ENCODE measurements at places on chromosomes 2 and 18. TPM values are rescaled to one million over a fixed set of nuclear protein-coding genes. Genes with fewer than 3 reads are reported as not detected.

GRCh38 chr2:44620189-44620990, 258.6 kb downstream of the CAMKMT start:
- no peak for DNase-seq

- peak; percentile 50 for DNase-seq
Observed at GRCh38 chr2:240797500-240797895, 22.5 kb downstream of the KIF1A start.

- no peak for DNase-seq
Observed at GRCh38 chr18:35089891-35090550, 48.8 kb downstream of the MAPRE2 start.

DNA sequence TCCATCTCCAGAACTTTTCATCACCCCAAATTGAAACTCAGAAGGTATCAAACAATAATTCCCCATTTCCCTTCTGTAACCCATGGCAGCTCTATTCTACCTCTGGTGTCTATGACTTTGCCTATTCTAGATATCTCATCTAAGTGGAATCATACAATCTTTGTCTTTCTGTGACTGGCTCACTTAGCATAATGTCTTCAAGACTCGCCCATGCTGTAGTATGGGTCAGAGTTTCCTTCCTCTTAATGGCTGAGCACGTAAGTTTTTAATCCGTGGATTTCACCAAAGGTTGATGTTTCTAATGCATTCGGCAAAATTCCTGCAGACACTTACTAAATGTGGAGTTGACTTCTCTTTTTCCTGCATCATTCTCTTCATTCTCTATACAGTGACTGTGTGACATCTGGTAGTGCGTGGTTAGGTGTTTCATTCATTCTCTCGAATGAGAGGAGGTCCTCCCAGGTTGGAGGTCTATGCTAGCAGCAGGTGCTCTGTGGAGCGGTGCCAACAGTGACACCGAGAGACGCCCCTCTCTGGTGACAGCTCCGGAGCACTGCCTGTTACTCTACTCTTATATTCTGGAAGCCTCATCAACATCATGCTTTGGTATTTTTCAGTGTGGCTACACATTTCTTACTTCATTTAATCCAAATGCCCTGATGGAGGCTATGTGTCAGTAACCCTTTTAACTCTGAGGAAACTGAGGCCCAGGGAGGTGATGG, 50.1 kb downstream of the ATOH8 start:
- peak; percentile 44 for DNase-seq

- no peak for DNase-seq
Observed at GRCh38 chr2:88950010-88950409, 258.5 kb downstream of the RPIA start.

DNA sequence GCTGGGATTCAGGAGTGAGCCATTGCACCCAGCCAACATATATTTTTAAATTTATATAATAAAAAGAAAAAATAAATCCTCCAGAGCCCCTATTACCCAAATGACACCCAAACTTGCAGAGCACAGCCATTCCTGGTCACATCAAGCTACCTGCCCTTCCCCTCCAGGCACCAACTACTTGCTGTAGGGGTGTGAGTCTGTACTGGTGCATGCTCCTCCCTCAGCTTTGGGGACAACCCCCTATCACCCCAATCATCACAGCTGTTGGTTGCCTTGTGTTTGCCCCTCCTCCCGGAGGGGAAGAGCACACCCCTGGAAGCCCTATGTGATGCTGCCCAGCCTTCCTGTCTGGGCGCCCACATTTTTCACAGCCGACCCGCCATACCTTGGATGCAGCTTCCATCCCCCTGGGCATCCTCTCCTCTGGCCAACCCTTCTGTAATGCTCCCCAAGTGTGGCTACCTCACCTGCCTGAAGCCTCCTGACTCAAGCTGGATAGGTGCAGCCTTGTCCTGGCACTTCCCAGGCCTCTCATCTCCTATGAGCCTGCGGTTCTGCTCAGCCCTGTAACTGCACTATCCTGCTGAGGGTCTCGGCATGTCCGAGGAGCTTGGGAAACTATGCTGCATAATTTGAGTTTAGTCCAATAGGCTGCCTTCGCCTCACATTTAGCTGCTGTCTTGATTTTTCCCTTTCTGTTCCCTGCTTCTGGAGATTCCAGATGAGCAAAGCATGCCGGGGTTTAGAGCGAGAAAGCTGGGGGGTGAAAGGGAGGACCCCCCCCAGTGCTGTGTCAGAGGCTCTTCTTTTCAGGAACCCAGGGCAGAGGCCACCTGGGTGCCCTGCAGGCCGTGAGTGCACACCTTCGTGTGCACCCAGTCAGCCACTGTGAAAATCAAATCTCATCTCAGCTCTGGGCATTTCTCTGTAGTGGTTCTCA, 27.2 kb downstream of the CHST10 start:
- no peak for DNase-seq

DNA sequence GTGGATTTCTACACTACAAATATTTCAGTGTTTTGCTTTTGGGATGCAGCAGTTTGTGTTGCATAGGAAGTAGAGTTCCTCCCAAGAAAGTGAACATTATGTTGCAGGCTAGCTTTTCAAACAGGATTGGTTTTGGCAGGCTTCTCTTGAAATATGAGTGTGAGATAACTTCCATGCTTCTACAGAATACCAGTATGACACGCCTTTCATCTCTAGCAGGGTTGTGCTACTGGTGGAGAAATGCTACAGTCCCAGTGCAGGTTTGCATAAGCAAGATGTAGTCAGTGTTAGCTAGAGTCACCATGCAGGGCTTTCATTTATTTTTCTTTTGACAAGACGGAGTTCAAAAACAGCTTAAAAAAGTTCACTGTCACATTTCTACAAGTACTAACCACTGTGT, 17.1 kb upstream of the CAVIN2 start:
- no peak for DNase-seq

DNA sequence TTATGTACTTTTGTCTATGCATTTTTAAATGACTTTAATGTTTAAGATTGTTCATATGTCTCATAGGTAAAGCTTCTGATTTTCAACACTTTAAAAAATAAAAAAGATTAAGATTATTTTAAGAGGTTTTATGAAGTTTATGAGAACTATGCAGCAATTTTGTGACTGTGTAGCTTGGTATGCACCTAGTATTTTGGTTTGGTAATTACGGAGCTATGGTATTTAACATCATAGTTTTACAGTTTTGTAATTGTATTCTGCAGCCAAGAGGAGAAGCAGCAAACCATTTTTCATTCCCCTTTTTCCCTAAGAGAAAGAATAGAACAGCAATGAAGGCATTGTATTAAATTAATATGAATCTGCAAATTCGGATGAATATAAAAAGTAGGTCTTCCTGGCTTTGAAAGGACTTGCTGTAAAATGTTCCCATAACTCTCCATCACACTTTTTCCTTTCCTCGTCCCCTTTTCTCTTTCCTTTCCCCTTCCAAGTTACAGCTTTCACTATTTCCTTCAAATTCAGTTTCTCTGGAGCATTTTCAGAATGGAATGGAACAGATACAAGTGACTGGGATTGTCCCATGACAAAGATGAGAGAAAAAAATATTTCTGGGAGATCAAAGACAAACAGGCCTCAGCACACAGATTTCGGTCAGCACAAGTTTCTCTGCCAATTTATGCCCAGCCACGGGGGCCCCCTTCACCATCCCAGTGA, 26.1 kb upstream of the PIEZO2 start:
- no peak for DNase-seq

DNA sequence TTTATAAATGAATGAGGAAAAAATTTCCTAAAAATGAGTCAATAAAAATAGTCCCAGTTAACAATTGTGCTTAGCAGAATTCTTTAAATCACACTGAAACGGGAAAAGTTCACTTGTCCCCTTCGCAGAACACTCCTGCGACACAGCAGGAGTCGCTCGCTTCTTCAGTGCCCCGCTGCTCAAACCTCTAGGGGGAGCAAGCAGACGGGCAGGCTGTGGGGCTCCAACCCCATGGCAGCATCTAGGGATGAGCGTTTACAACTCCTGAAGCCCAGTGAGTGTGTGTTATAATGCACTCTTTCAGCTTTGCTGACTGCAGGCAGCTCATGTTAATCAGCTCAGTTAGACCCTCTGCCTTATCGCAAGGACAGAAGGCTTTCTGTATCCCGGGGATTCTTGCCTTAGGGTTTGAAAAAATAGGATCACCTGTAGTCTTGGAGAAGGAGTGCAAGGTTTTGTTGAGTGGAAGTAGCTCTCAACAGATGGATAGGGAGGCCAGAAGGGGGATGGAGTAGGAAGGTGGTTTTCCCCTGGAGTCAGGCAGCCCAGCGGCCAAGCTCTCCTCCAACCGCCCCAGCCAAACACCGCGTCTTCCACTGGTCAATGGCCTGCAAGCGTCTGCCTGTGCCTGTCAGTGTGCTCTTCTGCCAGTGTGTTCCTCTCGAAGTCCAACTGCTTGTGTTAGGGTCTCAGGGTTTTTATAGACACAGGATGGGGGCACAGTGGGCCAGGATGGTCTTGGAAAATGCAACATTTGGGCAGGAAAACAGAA, 1977.7 kb upstream of the LRRTM1 start:
- DNase-seq, result no peak

GRCh38 chr18:3067722-3068121, 54.8 kb upstream of the LPIN2 start:
- no peak for DNase-seq

GRCh38 chr2:203500951-203501350, 34.1 kb downstream of the RAPH1 start:
- DNase-seq, result no peak

- DNase-seq, result no peak
Observed at GRCh38 chr2:104850361-104851290, 3.3 kb upstream of the POU3F3 start.

The COLEC12 gene
- 5.5 TPM for total RNA-seq

The SP140 gene
- 0.57 TPM for total RNA-seq

The MROH2A gene
- not detected for total RNA-seq

The HOXD13 gene
- total RNA-seq, result not detected

The UGT1A7 gene
- total RNA-seq, result not detected

Data from cardiac septum (tissue), 1 donor.